ENCODE measurements at places on chromosomes 6 and 20. TPM values are rescaled to one million over a fixed set of nuclear protein-coding genes. Genes with fewer than 3 reads are reported as not detected.

GRCh38 chr6:2460216-2460745 is 214.9 kb upstream of the GMDS start:
- DNase-seq = no peak

DNA sequence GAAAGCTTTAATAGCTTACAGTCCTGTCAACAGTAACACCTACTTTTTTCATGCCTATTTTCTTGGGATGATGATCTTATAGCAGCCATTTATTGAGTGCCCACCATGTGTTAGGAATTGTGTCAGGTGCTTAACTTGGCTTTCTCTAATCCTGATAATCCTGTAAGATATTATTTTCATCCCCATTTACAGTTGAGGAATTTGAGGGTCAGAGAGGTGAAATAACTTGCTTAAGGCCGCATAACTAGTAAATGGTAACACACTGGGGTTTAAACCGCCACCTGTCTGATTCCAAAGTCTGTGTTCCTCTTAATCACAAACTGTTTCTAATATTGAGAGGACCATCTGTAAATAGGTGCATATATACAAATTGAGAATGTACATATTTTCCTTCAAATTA is 55.5 kb downstream of the NCOA3 start:
- DNase-seq = no peak

The CDC5L gene
- 21.7 TPM for total RNA-seq

GRCh38 chr20:25084626-25085187 is 2.8 kb upstream of the VSX1 start:
- no peak for DNase-seq

- DNase-seq = no peak
These were observed 34.8 kb upstream of the NUP153 start for GRCh38 chr6:17741507-17741906.

GRCh38 chr6:108916026-108916686 is 67.9 kb downstream of the ARMC2 start:
- DNase-seq = no peak

Data from naive thymus-derived CD8-positive, alpha-beta T cell (primary cell).